Activated CD8-positive, alpha-beta T cell treated with anti-CD3 and anti-CD28 coated beads, Interleukin-2, amount 10 ng/mL, durations not matched to agents 7 days and 5 days (primary cell): ENCODE measurements at places on chromosomes 1 and 21. TPM values are rescaled to one million over a fixed set of nuclear protein-coding genes. Genes with fewer than 3 reads are reported as not detected.

Gene C1QC
- total RNA-seq = not detected

Gene KCNK2
- total RNA-seq = not detected

GRCh38 chr1:2194319-2194897 lies at the start of gene FAAP20:
Gene FAAP20, minus strand, starts transcription at chr1:2194772. Its CDS starts 23 bp downstream, at chr1:2194749.
- H3K27me3 ChIP-seq = no peaks in the 10 kb centered on the region
- peaks cover 43% of the 10 kb centered on the region for H3K4me1 ChIP-seq
- peak; percentile 80 for DNase-seq
- peak within 1 kb of the TSS; percentile 81 for H3K4me3 ChIP-seq
- peak within 1 kb of the TSS; percentile 93 for H3K27ac ChIP-seq
- H3K36me3 ChIP-seq = peaks cover 8% of the 10 kb centered on the region

DNA sequence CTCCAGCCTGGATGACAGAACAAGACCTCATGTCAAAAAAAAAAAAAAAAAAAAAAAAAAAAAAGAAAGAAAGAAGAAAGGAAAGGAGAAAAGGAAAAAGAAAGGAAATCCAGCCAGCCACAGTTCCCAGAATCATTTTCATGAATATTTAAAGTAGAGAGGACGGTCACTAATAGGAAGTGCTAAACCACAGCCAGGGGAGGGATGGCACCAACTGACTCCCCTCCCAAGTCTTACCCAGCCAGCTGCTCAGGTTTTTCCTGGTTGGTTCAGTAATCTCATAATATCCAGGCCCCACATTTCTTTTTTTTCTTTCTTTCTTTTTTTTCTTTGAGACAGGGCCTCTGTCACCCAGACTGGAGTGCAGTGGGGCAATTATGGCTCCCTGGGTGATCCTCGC lies 63.9 kb upstream of the AK4 start:
- no peaks in the 10 kb centered on the region for H3K4me1 ChIP-seq
- DNase-seq = no peak
- no peak overlapping the region for H3K27ac ChIP-seq
- H3K27me3 ChIP-seq = peaks cover 18% of the 10 kb centered on the region

DNA sequence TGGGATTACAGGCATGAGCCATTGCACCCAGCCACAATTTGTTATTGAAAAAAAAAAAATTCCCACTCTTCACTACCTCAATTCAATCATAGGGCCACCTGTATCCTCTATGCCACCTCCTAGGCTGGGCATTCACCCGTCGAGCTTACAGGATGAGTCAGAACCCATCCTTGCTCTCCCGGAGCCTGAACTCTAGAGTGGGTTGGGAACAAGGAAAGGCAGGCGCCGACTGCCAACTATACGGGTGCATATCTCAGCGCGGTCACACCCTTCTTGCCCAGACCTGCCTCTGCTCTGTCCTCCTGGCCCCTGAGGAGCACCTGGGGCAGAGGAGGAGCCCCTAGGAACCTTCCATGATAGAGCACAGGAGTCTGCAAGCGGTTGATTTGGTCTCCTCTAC lies 21.4 kb upstream of the LBR start:
- peaks cover 54% of the 10 kb centered on the region for H3K4me1 ChIP-seq
- DNase-seq = no peak
- H3K4me3 ChIP-seq = no peak overlapping the region
- no peaks in the 10 kb centered on the region for H3K36me3 ChIP-seq
- H3K27ac ChIP-seq = no peak overlapping the region

Gene KIRREL1
- total RNA-seq = not detected

DNA sequence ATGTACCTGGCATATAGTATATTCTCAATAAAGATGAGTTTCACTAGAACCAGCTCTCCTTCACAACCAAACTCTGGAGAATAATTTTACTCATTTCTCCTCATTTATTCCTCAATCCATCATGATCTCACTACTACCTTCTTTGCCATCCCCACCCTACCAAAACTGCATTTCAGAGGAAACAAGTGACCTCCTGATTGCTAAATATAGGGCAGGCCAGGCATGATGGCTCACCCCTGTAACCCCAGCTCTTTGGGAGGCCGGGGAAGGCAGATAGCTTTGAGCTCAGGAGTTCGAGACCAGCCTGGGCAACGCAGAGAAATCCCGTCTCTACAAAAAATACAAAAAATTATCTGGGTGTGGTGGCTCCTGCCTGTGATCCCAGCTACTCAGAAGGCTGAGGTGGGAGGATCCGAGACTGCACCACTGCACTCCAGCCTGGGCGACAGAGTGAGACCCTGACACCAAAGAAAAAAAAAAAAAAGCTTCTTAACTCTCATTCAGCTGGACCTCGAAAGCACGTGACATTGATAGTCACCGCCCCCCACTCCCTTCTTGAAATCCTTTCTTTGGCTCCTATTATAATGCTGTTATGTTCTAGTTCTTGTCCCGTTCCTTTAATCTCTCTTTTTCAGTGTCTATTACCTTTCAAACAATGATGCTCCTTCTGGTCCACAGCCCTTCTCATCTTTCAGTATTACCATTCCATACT lies 2.1 kb downstream of the TESK2 start:
- H3K36me3 ChIP-seq = no peaks in the 10 kb centered on the region
- no peak overlapping the region for H3K27ac ChIP-seq
- no peak overlapping the region for H3K4me3 ChIP-seq
- DNase-seq = no peak

Gene FDPS
- 270 TPM for total RNA-seq

GRCh38 chr1:215285013-215285800 lies 202.7 kb downstream of the KCNK2 start:
- no peaks in the 10 kb centered on the region for H3K27me3 ChIP-seq
- DNase-seq = no peak
- H3K27ac ChIP-seq = no peak overlapping the region
- H3K36me3 ChIP-seq = no peaks in the 10 kb centered on the region
- no peaks in the 10 kb centered on the region for H3K4me1 ChIP-seq

Gene LDLRAD1
- not detected for total RNA-seq

DNA sequence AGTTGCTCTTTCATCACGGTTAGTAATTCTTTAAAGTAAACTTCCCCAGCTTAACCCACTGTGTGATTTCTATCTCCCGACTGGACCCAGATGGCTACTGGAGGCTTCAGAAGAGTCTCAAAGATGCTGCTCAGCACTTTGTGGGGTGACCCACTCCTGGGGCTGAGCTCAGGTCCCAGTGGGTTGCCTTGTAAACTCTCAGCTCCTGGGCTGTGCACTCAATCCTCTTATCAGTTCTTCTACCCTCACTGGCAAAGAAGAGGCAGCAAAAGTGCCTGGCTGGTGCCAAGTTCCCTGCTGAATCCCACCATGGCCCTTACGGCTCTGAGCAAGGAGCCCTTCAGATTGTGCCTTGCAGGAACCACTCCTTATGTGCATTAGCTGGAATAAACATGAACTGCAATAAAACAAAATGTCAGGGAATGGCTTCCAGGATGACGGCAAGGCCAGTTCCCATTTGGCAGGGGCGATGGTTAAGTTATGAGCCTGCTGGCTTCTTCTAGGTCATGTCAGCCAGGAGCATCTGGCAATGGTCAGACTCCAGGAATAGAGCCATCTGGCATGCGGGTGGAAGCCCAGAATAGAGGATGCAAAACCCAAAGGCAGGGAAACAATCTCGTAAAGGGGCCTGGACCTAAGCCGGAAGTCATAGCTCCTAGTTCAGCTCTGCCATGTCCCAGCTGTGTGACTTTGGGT lies 6.8 kb downstream of the MYOC start:
- no peak overlapping the region for H3K27ac ChIP-seq
- no peak overlapping the region for H3K4me3 ChIP-seq
- no peak for DNase-seq
- H3K4me1 ChIP-seq = peaks cover 6% of the 10 kb centered on the region

- no peaks in the 10 kb centered on the region for H3K27me3 ChIP-seq
- H3K4me1 ChIP-seq = no peaks in the 10 kb centered on the region
- DNase-seq = no peak
- H3K4me3 ChIP-seq = no peak overlapping the region
Measured at GRCh38 chr1:94971491-94971924, 44.6 kb upstream of the CNN3 start.

DNA sequence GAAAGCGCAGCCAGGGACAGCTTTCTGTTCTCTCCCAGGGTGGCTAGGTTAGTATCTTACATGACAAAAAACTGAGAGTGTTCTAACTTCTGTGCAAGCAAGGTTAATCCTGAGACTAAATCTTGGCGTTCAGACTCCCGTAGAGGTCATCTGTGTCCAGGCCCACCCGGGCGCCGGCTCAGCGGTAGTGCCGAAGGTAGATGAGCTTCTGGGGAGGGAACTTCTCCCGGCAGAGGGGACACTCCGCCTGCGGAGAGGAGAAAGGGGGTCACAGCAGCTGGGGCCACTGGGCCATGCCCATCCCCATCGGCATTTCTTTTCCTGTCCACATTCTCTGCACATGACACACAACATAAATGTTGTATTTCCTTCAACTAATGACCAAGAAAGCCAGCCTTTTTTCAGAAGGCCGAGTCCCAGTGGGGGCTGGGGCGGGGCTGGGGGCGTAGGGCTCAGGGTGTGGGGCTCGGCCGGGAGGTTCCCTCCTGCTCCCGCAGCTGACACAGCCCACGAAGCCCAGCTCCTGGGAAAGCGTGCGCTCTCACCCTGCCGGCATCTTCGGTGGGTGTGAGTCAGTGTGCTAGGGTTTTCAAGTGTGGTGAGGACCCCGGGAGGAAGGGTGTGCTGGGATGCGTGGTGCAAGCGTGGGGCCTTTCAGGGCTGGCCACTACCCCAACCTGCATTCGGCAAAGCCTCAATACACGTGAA lies 6.6 kb downstream of the PEX10 start:
- H3K4me1 ChIP-seq = peaks cover 15% of the 10 kb centered on the region
- no peaks in the 10 kb centered on the region for H3K27me3 ChIP-seq
- peaks cover 37% of the 10 kb centered on the region for H3K36me3 ChIP-seq
- no peak overlapping the region for H3K27ac ChIP-seq

DNA sequence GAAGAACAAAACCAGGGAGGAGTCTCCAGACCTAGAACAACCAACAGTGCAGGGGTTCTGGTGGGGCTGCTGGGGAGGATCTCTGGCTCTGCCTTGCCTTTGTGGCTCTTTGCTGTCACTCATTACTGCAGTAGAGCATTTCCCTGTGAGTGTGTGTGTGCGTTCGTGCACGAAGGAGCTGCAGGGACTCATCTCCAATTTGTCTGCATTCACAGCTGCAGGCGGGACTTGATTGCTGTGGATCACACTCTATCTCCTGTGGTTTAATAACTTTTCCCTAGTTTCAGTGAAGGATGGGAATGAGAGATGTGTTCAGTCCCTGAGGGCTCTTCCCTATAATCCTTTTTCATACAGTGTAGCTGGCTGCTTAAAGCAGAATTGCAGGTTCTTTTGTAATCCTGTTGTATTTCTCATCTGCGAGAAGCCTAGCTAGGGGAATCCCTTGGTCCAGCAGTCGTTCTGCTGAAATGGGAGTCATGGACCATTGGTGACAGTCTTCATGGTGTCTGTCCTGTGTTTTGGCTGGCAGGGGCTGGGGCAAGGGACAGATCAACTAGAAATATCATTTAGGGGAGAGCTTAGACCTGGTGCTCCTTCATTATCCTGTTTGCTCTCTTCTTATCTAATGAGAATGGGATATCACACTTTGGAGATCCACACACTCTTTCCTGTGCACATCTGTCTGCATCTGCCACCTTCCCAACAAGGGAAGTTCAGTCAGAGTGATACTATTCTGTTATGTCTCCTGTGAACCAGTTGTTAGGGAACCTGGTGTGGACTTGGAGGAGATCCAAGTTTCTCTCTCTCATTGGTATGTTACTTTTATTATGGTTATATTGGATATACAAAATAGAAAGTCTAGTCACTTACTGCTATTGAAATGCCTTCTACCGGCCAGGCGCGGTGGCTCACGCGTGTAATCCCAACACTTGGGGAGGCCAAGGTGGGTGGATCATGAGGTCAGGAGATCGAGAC lies 3.0 kb downstream of the PCP4L1 start:
- H3K4me3 ChIP-seq = no peak overlapping the region
- H3K27ac ChIP-seq = no peak overlapping the region
- DNase-seq = no peak
- peaks cover 10% of the 10 kb centered on the region for H3K36me3 ChIP-seq
- H3K27me3 ChIP-seq = peaks cover 53% of the 10 kb centered on the region

Gene KCNN3
- not detected for total RNA-seq

Gene MGST3
- 33.0 TPM for total RNA-seq

Gene C4BPA
- total RNA-seq = not detected

Gene HHIPL2
- total RNA-seq = 0.50 TPM

DNA sequence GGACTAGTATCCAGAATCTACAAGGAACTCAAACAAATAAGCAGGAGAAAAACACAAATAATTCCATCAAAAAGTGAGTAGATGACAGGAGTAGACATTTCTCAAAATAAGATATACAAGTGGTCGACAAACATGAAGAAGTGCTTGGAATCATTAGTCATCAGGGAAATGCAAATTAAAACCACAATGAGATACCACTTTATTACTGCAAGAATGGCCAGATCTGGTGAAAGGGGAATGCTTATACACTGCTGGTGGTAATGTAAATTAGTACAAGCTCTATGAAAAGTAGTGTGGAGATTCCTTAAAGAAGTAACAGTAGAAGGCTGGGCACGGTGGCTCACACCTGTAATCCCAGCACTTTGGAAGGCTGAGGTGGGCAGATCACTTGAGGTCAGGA lies 73.8 kb downstream of the POU2F1 start:
- H3K27ac ChIP-seq = no peak overlapping the region
- no peak overlapping the region for H3K4me3 ChIP-seq
- DNase-seq = no peak
- H3K4me1 ChIP-seq = peaks cover 8% of the 10 kb centered on the region
- peaks cover 2% of the 10 kb centered on the region for H3K36me3 ChIP-seq

Gene MAD2L2
- total RNA-seq = 129 TPM

DNA sequence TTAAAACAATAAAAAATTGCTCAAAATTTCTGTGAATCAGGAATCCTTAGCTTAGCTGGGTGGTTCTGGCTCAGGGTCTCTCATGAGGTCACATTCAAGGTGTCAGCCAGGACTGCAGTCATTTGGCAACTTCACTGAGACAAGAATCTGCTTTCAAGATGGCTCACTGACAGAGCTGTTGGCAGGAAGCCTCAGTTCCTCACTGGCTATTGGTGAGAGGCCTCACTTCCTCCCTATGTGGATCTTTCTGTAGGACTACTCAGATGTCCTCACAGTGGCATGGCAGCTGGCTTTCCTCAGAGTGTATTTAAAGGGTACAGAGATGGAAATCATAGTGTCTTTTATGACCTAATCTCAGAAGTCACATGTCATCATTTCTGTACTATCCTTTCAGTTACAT lies 785.7 kb downstream of the ADGRL2 start:
- DNase-seq = no peak
- H3K36me3 ChIP-seq = no peaks in the 10 kb centered on the region
- no peak overlapping the region for H3K4me3 ChIP-seq
- no peaks in the 10 kb centered on the region for H3K27me3 ChIP-seq
- H3K4me1 ChIP-seq = no peaks in the 10 kb centered on the region

GRCh38 chr1:200975458-200975857 lies 48.1 kb downstream of the KIF21B start:
- peaks cover 8% of the 10 kb centered on the region for H3K4me1 ChIP-seq
- DNase-seq = no peak
- H3K27ac ChIP-seq = no peak overlapping the region
- no peak overlapping the region for H3K4me3 ChIP-seq
- H3K27me3 ChIP-seq = no peaks in the 10 kb centered on the region
- peaks cover 75% of the 10 kb centered on the region for H3K36me3 ChIP-seq

Gene GLIS1
- total RNA-seq = not detected

DNA sequence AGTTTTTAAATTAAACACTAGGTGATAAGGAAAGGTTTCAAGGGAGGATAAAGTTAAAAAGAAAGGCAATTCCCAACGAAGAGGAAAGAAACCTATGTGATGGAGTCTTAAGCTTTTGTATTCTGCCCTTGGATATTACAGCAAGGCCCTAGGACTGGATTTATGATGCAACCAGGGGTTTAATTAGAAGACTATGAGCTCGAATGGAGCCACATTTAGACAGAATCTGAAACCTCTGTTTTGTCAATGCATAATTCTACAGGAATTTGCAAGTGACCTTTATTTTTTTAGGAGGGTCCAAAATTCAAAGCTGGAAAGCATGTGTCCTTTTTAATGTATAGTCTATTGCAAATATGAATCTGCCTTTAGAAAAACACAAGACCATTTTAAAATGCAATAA lies 37.9 kb downstream of the TGFB2 start:
- no peak for DNase-seq
- peaks cover 9% of the 10 kb centered on the region for H3K4me1 ChIP-seq
- H3K4me3 ChIP-seq = no peak overlapping the region
- H3K27me3 ChIP-seq = peaks cover 23% of the 10 kb centered on the region
